Gastroesophageal sphincter (tissue), 4 donors: ENCODE measurements at places on chromosomes 5 and 9. TPM values are rescaled to one million over a fixed set of nuclear protein-coding genes. Genes with fewer than 3 reads are reported as not detected.

Gene CARD9
- total RNA-seq, result 2.1 TPM

Gene GPR107
- 29.9 TPM for total RNA-seq

Gene AIF1L
- total RNA-seq, result 12.0 TPM

Gene IL9
- not detected for total RNA-seq

Gene PPIC
- 47.4 TPM for total RNA-seq

Gene TXNDC8
- not detected for total RNA-seq

Gene PCDHA9
- total RNA-seq, result 0.47 TPM

Gene BAAT
- 0.25 TPM for total RNA-seq

Gene SLC36A3
- not detected for total RNA-seq
